ENCODE measurements at places on chromosomes 12 and 14.

GRCh38 chr14:62670526-62670925, 374.7 kb downstream of the KCNH5 start:
- DNase-seq: no peak

DNA sequence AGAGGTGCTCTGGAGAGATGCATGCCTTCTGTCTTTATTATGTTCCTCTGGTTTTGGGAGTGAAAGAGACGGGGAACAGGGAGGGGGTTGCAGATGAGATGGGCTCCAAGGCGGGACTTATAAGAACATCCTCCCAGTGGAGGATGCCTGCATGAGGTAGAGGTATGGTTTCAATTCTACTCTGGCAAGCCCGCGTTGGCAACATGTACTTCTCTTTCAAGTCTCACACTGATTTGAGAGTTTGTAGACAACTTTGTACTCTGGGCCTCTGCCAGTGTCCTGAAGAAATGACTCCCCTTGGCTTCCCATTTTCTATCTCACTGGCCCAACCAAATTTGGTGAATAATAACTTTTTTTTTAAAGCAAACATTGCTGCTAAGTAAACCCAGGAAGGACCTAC, 121.3 kb downstream of the C12orf75 start:
- DNase-seq: no peak

- no peak for DNase-seq
These were observed 449.2 kb downstream of the DPF3 start for GRCh38 chr14:72444701-72445100.

DNA sequence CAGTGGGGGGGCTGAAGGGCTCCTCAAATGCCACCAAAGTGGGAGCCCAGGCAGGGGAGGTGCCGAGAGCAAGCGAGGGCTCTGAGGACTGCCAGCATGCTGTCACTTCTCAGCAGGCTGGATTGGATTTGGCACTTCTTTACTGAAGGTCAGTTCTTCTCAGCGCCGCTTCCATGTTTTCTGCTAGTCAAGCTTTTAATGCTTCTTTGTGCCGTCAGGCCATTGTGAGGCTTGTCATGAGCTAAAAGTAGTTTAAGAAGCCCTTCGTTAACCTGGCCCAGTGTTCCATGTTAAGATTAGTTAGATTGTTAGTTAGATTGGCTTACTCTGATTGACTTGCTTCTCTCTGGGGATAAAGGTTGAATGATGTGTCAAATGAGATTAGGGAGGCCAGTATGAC, 13.4 kb downstream of the GABARAPL1 start:
- no peak for DNase-seq

DNA sequence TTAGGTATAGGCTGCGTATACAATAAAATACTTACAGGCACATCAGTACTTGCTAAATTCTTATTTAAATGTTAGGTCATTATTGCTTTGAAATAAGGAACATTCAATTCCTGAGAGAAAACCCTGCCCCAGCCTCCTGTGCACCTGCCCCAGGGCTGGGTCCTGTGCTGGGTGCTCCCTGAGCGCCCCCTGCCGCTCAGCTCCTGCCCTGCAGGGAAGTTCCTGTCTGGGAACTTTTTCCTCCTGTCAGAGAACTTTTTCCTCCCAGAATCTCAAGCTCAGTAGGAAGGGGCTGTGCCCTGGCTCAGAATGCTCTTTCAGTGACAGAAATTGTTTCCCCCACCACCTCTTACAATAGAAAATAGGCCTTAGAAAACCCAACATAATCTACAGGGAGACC, 751.1 kb downstream of the TMEM121 start:
- no peak for DNase-seq

Data from activated effector memory CD4-positive, alpha-beta T cell treated with Interleukin-2 at 50 U/mL for 16 hours (primary cell).